Panc1 (cell line): ENCODE measurements at places on chromosomes 6 and 20.

DNA sequence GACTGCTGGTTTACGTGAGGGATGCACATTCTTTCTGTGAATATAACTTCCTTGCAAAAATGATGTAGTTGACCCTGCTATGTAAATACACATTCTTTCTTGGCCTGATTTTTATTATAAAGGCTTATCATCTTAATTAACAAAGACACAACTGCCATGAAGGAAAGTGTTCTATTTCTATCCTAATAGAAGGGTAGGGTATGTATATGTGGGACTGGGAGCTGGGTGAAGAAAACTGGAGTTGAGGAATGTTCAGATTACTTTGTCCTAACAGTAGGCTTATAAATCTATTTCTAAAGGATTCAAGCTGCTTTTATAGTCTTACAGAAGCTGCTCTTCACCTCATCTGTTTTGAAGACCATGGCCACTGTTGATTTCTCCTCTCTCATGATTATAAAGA is 76.5 kb upstream of the RGS17 start:
- no peak for DNase-seq

- no peak for DNase-seq
Measured at GRCh38 chr20:37839955-37840354, 63.0 kb upstream of the VSTM2L start.

DNA sequence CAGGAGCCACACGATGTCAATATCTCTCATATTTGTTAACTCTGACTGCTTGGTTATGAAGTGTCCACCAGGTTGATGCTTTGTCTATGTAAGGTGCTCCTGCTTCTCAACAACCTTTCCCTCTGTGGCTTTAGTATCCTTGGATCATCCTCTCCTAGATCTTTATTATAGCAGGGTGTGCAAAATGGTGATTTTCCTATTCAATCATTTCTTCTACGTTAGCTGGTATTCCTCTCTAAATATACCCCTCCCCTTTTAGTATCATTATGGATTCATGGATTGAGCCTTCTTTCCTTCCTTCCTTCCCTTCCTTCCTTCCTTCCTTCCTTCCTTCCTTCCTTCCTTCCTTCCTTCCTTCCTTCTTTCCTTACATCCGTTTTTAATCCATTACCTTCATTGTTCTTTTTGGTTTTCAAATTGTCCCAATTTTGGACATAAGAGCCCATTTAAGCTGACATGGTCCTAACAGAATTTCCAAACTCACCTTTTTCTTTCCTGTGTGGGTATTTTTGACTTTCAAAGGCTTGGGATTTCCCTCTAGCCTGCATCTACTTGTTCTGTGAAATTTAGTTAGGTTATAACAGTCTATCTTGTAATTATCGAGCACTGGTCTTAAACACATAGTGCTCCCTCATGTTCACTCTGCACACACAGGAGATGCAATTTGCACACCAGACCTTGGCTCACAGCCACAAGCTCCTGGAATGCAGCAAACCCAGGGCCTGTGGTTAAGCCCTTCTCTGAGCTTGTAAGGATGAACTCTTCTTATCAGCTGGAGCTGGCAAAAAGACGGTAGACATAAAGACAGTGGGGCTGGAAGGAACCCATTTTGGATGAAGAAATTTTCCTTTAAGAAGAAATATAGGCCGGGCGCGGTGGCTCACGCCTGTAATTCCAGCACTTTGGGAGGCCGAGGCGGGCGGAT is 109.9 kb downstream of the SLC24A3 start:
- DNase-seq: no peak

GRCh38 chr6:32936239-32937152 is 4.3 kb downstream of the HLA-DMB start:
- no peak for DNase-seq

- DNase-seq: no peak
Measured at GRCh38 chr6:84777888-84778287, 13.5 kb upstream of the TBX18 start.

DNA sequence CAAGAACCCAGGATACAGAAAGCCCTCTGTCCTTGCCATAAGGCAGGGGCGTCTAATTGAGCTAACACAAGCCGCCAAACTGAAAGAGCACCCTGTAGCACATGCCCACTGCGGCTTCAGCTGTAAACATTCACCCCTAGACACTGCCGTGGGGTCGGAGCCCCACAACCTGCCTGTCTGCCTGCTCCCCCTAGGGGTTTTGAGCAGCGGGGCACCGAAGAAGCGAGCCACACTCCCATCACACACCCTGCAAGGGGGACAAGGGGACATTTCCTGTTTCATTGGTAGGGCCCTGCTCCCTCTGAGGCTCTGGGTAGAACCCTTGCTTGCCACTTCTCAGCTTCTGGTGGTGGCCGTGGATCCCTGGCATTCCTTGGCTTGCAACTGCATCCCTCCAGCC is 45.2 kb upstream of the BCLAF1 start:
- no peak for DNase-seq

- no peak for DNase-seq
Measured at GRCh38 chr20:39960522-39961428, 728.3 kb downstream of the MAFB start.

- no peak for DNase-seq
Measured at GRCh38 chr20:51517839-51518238, 24.7 kb downstream of the NFATC2 start.

DNA sequence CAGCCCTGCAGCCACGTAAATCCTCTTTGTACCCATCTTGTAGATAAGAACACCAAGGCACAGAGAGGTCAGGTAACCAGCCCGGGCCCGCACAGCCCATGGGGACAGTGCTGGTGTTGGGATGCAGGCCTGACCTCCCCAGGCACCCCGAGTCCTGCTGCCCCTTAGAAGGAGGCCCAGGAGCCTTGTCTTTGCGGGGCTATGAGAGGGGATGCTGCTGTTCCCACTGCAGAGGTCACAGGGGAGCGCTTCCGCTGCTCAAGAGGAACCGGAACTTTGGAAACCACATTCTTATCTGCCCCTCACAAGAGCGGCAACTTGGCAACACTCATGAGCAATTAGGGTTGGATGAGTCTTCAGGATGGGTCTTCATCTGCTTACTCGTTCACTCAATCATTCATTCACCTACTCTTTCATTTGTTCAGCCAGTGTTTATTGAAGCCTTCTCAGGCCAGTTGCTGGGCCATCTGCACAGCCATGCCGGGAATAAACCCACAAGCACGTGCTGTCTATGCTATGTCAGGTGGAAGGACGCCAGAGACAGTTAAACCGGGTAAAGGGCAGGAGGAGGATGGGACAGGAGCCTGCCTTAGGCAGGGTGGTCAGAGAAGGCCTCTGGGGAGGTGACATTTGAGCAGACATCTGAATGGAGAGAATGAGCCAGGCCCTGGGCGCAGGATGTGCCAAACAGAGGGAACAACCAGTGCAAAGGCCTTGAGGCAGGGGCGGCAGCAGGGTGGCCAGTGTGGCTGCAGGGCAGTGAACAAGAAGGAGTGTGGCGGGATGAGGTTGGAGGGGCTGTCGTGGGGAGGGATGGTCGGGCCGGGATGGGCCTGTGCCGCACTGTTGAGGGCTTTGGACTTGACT is 60.8 kb downstream of the RBM38 start:
- DNase-seq: no peak

DNA sequence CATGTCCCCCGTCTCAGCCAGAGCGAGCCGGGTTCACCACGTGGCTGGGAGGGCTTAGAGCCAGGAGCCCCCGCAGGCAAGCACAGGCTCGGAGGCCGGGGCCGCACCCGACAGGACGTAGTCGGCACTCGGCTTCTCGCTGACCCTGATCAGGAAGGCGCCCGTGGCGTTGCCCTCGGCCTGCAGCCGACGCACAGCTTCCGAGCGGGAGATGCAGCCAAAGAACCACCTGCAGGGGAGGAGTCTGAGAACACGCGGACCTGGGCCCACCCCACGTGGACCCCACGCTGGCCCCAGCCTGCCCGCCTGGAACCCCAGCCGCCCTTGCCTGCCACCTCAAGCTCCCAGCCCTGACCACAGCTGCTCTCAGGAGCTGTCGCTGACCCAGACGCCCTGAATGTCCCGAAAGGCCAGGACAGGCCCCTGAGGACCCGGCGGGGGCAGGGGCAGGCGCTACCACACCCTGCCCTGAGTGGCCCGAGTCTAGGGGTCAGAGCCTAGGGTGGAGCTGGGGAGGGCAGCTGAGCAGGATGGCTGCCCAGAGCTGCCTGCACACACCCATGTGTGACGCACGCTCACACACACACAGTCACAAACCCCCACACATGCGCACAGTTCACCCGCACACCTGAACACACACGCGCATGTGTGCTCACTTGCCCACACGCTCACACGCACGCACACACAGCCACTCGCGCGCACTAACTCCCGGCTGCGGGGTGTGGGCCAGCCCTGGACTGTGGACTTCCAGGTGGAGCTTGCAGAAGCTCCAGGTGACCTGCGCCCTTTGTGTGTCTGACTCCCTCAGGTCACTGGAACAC is 2.1 kb downstream of the PTK6 start:
- no peak for DNase-seq

DNA sequence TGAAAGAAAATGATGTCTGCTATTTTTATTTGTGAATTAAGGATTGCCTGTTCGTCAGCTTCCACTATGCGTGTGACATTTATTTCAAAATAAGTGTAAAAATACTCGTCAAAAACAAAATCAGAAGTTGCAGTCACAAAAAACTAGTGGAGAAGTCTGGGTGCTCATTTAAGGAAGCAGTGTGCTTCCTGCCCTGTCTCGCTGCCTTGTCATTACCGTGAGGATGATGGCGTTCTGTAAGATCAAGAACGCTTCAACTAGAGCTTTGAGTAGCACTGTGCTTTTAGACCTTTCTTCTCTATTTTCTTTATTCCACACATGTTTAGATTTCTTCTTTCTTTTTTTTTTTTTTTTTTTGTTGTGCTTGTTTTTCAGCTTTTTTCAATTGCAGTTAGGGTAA is 186.9 kb downstream of the TBC1D7 start:
- no peak for DNase-seq

DNA sequence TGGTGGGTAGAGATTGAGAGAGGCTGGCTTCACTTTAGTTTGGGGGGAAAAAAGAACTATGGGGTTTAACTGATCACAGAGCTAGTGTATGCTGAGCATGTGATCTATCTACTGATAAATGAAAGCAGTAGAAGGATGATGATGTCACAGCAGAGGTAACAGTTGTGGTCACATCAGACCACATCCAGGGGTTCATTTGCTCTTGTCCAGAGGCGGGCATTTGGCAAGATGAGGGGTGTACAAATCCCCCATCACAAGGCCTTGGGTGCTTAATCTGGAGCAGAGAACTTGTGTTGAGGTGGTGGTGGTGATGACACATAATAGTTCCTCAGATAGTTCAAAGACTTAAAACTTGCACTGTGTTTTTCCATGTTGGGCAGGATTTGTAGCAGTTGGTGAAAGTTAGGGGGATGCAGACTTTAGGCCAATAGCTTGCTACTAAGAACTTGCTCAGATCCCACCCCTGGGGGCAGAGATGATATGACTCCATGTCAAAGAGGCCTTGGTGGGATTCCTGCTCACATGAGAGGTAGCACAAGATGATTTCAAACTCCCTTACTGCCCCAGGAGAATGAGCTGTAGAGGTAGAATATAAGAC is 63.4 kb downstream of the PRDM1 start:
- no peak for DNase-seq

DNA sequence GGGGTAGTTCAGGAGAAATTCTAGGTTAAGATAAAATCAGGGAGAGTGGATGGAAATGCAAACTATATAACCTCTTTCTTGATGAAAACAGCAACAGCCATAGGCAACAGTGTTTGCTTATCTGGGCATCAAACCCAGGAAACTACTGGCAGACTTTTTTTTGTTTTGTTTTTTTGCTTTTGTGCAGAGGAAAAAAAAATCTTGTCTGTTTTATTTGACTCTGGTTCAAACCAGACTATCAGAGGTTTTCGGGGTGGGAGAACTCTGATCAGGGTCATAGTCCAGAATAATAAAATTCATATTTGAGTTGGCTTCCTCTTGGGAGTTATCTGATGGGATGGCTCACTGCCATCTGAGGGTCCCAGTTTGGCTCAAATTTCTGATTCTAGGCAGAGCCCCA is 88.8 kb upstream of the ZNFX1 start:
- DNase-seq: no peak

DNA sequence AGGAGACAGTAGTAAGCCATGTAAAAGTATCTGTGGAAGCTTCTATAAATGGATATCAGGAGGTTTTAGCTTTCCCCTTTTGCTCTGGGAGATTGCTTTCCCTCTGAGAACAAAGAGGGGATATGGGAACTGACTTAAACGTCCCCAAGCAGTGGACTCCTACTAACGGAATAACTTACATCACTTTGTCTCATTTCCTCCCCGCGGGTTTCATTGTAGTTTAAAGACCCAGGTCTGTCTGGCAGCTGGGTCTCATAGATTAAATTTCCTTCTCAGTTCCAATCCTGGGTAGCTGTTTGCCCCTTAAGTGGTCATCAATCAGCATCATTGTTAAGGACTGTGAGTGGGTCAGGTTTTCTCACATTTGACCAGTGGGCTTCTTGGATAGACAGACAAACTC is 68.7 kb downstream of the PLAGL1 start:
- DNase-seq: no peak
